ENCODE measurements at places on chromosomes 12 and 14.

DNA sequence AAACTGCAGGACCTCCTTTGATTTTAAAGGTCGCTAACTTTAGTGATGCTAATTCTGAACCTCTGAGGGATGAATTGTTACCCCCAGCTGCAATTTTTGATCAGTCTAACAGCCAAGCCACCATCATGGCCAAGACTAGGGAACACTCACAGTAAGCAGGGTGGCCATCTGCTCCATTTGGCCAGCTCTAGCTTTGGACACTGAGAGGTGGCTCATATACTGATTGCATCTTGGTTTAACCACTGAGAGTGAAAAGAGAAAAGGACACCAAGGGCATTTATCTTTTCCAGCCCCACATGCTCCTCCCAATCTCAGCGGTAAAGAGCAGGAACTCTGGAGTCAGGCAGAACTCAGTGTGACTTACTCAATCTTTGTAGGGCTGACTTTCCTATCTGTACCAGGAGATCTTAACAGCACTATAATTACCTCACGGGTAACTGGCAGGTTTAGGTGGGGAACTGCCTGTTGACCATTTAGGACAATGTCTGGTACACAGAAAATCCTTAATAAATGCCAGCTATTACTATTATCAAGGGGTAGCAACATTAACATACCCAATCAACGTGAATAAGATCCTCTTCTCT, 6.2 kb downstream of the LPCAT3 start:
- no peak for DNase-seq

- no peak for DNase-seq
Measured at GRCh38 chr12:51937926-51938325, 13.6 kb upstream of the ACVR1B start.

DNA sequence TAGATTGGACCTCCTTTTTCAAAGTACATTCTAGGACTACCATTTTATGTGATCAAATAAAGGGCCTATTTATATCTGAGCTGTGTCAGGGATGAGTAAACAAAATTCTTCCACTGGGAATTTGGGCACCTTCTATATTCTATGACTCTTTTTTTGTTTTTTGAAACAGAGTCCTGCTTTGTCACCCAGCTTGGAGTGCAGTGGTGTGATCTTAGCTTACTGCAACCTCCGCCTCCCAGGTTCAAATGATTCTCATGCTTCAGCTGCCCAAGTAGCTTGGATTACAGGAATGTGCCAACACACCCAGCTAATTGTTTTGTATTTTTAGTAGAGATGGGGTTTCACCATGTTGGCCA, 64.8 kb downstream of the DRAM1 start:
- no peak for DNase-seq

- no peak for DNase-seq
Measured at GRCh38 chr12:75047885-75048525, 161.6 kb downstream of the KCNC2 start.

DNA sequence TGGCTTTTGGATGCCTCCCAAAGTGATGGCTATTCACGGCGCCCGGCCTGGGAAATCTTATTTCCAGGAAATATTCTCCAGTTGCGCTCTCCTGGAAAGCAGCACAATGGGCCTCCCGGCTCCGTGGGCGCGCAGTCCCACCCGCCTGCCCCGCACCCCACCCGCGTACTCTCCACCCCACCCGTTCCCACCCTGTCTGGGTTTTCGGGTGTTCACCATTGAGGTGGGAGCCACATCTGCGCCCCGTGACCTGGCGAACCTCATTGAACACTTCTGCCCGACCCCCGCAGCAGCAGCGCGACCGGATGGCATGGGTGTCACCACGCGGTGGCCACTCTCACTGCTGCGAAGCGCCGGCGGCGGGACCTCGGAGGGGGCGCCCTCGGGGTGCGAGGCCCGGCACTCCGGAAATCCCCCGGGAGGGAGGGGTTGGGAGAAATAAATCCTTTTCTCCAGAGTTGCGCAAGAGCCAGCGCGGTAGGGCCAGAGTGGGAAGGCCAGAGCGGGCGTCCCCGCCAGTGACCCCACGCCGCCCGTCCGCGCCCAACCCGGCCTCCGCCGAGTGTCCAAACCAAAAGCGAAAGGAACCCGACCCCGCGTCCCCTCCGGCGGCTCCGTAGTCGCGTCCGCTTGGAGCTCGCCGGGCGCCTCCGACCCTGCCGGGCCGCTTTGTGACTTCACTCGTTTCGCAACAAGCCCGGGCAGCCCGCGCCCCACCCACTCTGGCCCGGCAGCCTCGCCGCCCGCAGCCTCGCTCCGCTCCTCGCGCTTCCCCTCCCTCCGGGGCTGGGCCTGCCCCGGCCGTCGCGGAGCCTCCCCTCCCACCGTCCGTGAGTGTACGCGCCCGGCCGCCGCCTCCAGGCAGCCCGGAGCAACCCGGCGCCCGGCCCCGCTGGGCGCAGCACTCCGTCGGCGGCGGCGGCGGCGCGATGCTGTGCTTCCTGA, at the start of gene DRAM1:
TSS of gene DRAM1 (plus strand) at position 720 of the 945 bp plus-strand sequence. CDS start at position 930, 210 bp downstream.
- peak; percentile 36 for DNase-seq

DNA sequence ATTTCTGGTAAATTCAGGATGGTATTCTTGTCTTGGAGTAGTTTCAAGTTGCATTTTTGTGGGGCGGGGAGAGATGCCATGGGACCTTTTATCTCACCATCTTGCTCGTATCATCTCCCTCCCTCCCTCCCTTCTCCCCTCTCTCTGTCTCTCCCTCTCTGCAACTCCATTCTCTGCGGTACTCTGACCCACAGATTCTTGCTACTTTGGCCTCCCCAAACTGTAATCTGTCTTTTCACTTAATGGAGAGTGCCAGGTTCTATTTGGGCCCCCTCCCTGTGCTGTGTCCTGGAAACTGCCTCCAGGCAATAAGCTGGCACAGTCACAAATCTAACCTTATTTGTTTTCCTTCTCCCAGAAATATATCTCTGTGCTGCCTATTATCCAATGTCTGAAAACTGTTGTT, 175.2 kb downstream of the PAWR start:
- no peak for DNase-seq
